ENCODE measurements at places on chromosomes 4 and X.
A peak's percentile ranks its signal among the peaks of the same experiment; 100 is the strongest.

DNA sequence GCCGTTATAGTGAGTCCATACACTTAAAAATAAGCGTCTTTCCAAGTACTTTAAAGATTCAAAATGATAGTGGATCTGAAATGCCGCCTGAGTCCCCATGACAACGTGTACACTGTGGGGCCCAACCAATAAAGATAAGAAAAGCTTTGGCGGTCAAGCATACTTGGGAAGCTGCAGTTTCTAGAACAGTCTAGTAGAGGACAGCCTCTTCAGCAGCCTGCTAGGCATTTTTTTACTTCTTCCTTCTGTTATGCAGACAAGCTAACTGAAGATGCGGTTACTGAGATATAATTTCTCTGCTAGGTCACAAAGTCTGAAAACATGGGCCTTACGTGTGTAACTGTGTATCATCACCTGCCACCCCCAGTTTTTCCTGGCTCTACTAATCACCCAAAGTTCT lies 402 bp upstream of the UPRT start:
- DNase-seq: no peak

DNA sequence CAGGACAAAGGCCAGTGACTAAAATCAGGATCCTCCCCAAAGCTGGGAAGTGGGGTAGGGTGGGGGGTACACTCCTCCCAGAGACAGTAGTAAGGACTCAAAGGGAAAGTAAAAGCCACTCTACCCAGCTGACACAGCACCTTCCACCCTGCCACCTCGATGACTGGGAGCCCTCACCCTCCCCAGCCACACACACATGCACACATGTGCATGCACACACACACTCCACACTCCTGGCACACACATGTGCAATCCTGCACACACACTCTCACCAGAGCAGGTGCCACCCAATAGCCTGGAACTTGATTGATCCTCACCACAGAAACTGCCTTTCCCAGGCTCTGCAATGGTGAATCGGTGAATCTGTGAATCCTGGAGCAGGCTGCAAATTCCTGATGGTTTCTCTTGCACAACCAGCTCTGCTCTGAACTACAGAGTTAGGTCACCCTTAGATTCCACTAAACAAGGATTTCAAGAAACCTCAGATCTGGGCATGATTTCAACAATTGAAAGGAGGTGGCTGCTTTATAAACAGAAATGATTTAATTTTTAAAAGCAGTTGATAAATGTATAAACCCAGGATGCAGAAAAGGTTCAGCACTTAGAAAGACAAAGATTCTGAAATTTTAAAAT lies 21.5 kb downstream of the AMOT start:
- peak; percentile 5 for DNase-seq

DNA sequence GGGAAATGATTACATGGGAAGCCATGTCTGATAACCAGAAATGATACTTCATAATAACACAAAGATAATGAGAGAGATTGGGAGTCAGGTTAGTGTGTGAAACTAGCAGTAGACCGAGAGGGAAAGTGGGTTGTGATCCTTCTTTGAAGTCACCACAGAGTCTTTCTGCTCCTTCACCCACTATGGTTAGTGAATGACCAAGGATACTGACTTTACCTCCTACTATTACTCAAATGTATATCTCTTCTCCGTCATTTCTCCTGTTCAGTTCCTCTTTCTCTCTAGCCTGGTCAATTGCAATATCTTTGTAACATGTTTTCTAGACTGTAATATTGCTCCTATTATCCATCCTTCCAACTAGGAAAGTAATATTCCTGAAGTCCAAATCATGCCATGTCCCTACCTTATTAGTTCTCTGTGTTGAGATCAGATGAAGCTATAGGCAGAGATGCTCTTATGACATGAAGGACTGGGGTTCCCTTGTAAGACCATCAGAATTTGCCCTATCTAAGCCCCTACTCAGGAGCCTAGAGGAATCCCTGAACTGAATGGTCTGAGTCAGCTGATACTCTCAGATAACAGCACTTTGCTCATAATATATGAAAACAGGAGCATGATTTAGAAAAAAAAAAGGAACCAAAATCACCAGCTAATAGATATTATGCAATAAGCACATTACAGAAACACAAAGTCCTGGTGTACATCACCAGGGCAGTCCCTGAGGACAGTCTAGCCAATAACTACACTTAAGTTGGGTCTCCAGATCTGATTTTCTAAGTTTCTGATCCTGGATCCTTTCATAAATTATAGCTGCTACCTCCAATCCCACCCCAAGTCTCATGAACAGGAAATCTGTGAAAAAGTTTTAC lies 81.2 kb downstream of the SHROOM3 start:
- no peak for DNase-seq

DNA sequence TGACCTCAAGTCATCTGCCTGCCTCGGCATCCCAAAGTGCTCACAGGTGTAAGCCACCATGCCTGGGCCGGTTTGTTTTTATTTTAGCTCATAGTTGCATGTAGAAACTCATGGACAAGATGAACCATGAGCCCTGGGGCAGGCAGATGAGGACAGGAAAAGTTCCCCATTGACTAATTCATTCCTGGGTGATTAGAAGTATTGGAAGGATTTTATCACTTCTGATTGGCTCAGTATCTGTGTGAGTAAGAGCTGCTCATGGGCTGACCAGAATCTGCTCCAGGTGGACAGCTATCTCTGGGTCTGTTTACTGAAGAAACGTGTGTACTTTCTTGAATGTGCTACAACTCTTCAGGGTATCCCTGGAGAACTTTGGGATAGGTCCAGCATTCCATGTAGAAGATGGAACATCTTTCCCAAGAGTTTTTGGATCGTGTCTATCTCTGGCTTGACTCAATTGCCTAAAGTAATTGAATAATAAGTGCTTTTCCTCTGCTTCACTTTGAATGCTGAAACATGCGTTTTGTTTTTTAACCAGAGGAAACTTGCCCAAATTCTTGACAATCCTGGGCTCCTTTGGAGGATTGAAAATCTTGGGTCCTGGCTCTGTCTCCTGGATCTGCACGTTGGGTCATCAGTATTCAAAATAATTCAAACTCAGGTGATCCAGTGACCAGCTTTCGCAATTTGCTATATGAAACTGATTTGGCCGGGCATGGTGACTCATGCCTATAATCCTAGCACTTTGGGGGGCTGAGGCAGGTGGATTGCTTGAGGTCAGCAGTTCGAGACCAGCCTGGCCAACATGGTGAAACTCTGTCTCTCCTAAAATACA lies 88.6 kb upstream of the DHRSX start:
- DNase-seq: no peak

GRCh38 chr4:106017975-106018374 lies 122.7 kb downstream of the NPNT start:
- DNase-seq: no peak

DNA sequence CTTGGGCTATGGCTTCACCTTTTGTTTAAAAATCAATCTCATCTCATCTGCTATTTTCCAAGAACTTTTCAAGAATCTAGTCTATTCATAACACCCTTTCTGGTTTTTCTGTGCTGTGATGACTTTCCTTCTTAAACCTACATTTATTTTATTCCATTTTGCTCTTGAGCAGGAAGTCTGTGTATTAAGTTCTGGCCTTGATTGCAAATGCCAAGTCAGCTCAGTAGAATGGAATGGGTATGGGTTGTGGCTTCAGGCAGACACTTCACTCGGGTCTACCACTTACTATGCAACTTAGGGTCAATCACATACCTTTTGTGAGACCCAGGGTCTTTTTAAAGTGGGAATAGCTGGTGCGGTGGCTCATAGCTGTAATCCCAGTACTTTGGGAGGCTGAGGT lies 522.3 kb downstream of the TRIML1 start:
- DNase-seq: no peak

DNA sequence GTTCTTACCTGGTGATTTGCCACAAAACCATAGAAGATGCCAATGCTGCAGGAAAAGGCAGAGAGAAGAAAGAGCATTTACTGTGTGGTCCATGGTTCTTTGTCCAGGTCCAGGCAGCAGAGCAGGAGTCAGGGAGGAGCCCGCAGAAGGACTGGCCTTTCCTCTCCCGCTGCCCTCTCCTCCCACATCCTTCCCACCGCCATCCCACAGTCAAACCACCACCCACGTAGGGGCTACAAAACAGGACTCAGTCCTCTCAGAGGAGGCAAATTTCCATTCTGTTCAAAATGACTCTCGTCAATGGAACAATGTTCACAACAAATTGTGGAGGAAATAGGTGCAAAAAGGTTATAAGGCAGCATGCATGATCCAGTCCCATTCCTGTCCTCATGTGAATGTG lies 58.6 kb downstream of the PROM1 start:
- no peak for DNase-seq

DNA sequence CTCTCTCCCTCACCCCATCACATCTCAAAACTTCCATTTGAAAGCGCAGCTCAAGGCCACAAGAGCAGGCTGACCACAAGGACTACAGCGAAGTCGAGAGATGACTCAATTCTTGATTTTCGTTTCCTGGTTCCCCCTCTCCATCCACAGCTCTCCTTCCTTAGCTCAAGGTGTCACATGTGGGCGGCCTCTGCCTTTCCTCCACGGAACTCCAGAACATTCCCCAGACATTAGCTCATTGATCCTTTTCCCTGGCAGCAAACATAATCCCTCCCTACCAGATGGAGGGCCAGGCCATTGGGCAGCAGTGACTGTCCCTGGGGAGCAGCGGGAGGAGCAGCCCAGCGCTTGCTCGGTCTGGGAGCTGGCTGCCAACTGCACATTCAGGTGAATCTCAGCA lies 56.3 kb downstream of the CCDC149 start:
- DNase-seq: no peak

DNA sequence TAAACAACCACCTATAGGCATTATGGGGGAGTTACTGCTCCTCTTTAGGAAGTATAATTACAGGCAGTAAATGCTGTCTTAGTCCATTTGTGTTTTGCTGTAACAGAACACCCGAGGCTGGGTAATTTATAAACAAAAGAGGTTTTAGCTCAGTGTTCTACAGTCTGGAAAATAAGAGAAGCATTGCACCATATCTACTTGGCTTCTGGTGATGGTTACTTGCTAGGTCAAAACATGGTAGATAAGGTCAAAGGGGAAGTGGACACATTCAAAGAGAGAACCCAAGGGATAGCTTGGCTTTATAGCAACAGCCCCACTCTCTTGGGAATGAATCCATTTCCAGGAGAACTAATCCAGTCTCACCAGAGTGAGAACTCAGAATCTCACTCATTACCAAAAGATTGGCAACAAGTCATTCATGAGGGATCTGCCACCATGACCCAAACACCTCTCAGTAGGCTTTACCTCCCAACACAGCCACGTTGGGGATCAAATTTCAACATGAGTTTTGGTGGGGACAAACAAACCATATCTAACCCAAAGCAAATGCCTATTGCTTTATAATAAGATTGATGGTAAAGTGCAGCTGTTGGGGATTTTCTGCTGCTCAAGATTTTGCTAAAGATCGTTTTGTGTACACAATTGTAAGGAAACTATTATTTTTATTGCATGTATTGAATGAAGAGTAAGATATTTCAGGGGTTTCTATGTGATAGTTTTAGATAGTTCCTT lies 32.6 kb downstream of the STAG2 start:
- DNase-seq: peak; percentile 35

GRCh38 chrX:147912093-147912801 lies 528 bp downstream of the FMR1 start:
- peak; percentile 36 for DNase-seq

- DNase-seq: no peak
Measured at GRCh38 chr4:176680668-176681180, 112.0 kb downstream of the VEGFC start.

- no peak for DNase-seq
Measured at GRCh38 chrX:127649011-127649410, 403.2 kb downstream of the ACTRT1 start.

GRCh38 chr4:22534374-22534773 lies 18.5 kb upstream of the ADGRA3 start:
- no peak for DNase-seq

DNA sequence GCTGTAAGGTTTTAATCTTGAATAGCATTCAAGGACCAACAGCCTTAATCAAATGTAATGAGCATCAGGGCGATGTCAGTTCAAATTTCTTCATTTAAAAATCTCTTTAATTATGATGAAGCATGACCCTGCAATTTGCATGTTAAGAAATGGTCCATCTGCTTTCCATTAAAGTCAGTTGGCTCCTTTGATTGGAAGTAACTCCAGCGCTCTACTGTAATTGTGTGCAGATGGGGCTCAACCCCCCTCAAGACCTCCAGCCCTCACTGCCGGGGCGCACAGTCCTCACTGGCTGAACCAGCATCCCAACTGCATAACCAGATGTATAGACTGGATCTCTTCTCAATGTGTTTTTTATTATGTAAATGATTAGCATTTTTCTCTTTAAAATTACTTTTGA lies 126.9 kb downstream of the VCX3B start:
- no peak for DNase-seq

GRCh38 chr4:121714548-121714947 lies 17.8 kb upstream of the ANXA5 start:
- DNase-seq: no peak

- DNase-seq: no peak
Measured at GRCh38 chr4:139392797-139393196, 61.1 kb upstream of the RAB33B start.

- peak; percentile 65 for DNase-seq
Measured at GRCh38 chr4:94551643-94552564, 100.2 kb downstream of the PDLIM5 start.

- DNase-seq: no peak
Measured at GRCh38 chr4:123114915-123115756, 192.7 kb upstream of the NUDT6 start.

DNA sequence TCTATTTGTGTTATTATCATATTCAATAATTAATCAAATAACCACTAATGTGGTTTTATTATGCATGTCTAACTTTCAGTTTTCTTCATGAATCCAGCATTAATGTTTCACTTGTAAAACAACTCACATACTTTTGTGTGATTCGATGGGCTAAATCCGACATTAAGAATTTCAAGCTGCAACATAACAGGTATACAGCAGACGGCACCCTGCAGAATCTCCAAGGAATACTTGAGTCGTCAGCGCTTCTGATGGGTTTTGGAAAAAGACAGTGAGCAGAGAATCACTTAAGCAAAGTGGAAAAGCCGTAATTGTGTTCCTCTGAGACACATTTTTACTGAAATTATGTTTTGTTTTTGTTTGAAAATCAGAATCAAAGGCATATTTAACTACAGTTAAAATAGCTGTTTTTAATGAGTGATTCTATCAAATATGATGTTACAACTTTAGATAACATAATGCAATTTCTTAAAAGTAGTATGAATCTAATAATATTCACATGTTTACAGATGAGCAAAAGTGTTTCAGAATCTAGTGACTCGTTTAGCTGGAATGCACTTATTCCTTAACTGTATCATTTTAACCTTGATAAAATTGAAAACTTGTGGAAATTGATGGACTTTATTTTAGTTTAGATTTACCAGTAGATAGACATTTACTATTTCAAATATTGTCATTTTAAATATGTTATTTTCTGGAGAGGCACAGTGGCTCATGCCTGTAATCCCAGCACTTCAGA lies 514.8 kb downstream of the CCSER1 start:
- no peak for DNase-seq

- DNase-seq: no peak
Measured at GRCh38 chrX:110796407-110796697, 735 bp upstream of the CHRDL1 start.

- DNase-seq: no peak
Measured at GRCh38 chr4:75950213-75950815, 9.5 kb upstream of the NAAA start.

Measured in LHCN-M2 (cell line).